Hematopoietic multipotent progenitor cell treated with erythropoietin and hydrocortisone succinate and interleukin-3 and kit ligand, for 4 days (in vitro differentiated cells): ENCODE measurements at places on chromosomes 2 and 18.
A peak's percentile ranks its signal among the peaks of the same experiment; 100 is the strongest.

DNA sequence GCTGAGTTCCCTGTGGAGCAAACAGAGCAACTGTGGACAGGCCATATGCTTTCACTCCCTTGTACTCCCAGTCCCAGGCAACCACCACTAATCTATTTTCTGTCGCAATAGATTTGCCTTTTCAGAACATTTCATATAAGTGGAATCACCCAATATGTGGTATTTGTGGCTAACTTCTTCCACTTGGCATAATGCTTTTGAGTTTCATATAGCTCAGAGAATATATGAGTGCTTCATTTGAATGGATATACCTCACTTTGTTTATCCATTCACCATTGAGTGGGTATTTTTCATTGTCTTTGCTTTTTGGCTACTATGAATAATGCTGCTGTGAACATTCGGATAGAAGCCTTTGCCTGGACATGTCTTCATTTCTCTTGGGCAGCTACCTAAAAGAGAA, 151.9 kb downstream of the CERS6 start:
- no peak for DNase-seq

- DNase-seq: peak; percentile 90
These were observed 221.3 kb downstream of the BCL2 start for GRCh38 chr18:63098018-63098981.

DNA sequence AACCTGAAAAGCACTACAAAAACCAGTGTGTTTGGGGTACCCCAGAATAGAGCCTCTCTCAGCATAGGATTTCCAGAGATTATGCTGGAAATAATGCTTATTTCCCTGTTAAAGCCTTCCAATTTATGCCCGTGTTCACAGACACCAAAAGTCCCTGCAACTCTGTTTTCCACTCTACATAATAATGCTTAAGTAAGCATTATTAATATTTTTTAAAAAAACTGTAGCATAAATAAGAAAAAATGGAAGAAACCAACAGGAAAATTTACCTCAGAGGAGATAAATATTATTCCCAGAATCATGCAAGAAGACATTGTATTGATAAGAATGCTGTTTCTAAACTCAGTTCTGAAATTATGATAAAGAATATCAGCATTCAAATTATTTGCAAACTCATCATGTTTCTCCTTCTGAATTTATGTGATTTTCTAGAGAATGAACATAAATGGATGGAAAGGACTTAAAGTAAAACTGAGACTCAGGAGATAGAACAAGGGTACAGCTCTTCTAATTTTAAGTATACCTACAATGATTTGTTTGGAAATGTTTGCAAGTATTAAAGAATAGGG, 241.7 kb downstream of the LRP1B start:
- no peak for DNase-seq

GRCh38 chr2:219274361-219274921, 4.7 kb upstream of the DNAJB2 start:
- DNase-seq: no peak

GRCh38 chr18:76546088-76546435, 51.0 kb upstream of the ZNF516 start:
- no peak for DNase-seq

DNA sequence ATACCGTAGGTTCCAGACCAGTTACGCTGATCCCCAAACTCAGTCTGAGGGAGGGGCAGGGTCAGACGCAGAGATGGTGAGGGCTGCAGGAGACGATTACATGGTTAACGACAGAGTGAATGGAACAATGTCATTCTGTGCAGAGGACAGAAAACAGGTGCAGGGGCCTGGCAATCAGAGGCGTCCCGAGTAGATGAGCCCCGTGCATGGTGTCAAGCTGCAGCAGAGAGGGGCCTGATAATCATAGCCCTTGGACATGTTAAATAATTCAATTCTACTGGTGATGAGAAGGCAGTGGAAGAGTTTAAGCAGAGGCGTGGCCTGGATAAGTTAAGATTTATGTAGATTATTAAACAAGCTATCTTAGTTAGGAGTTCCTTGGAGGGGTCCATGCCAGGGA, 178.6 kb downstream of the MYT1L start:
- DNase-seq: no peak

- DNase-seq: no peak
These were observed 138.7 kb downstream of the PRKCE start for GRCh38 chr2:45789961-45790723.

DNA sequence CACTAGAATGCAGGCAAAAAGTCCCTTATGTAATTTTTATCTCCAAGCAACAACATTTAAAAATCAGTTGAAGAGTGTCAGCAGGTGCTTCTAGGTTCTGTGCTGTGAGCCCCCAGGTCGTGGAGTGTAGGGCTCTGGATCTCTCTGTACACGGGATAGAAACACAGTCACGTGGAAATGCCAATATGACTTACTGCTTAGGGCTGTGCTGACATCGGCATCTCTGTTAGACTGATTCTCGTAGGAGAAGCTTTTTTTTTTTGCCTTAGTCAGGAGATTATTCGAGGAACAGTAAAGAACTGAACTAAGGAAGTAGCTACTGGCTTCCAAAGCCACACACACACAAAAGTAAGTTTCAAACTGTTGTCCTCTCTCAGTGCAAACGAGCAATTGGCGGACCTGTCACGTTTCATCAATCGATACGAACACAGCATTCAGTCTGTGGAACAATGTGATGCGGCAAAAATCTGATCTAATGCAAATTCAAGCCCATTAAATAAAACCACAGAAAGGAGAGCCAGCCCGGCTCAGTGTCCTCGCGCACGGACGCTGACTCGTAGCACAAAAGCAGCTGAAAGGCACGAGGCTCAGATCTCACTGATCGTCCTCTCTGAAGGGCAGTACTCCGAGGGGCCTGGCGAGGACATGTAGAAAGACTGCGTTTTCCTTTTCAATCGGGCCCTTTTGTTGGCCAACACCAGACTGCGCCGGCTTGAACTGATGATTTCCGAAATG, 41.5 kb downstream of the PRELID3A start:
- DNase-seq: no peak

- no peak for DNase-seq
These were observed 598 bp upstream of the SNRNP200 start for GRCh38 chr2:96305979-96306308.

DNA sequence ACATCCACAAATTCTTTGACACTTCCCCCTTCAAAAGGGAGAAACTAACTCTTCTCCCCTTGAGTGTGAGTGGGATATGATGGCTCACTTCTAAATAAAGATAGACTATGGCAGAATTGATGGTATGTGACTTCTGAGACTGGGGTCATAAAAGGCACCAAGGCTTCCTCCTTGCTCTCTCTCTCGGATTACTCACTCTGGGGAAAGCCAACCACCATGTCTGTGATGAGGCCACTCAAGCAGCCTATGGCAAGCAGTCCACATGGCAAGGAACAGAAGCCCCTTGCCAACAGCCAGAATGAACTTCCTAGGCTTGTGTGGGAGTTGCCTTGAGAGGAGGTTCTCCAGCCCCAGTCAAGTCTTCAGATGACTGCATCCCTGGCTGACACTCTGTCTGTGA, 43.6 kb downstream of the KIAA2012 start:
- no peak for DNase-seq
